ENCODE measurements at places on chromosomes 12 and 14. TPM values are rescaled to one million over a fixed set of nuclear protein-coding genes. Genes with fewer than 3 reads are reported as not detected.

Gene AMDHD1
- 1.2 TPM for total RNA-seq

Gene TEAD4
- 5.1 TPM for total RNA-seq

Gene TAS2R50
- 1.3 TPM for total RNA-seq

Gene DAO
- not detected for total RNA-seq

GRCh38 chr12:56153678-56154065 is 1.3 kb downstream of the MYL6B start:
- no peak for DNase-seq

DNA sequence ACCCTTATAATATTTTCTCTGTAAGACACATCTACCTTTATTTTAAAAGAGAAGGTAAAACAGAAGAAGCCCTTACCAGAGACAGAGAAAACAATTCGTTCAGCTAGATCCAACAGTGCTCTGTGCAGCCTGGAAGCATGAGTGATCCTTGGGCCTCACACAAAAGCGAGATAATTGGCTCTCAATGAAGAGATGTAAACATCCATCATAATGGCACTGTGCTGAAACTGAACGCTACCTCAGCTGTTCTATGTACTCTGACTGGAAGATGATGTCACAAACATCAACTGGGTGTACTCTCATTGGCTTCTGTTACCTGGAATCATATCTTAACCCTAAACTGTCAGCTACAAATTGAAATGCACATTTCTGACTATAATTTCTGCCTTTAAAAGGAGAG is at the start of gene MGAT4C:
MGAT4C (minus strand) TSS at position 229 of the 400 bp plus-strand sequence.
- no peak for DNase-seq

DNA sequence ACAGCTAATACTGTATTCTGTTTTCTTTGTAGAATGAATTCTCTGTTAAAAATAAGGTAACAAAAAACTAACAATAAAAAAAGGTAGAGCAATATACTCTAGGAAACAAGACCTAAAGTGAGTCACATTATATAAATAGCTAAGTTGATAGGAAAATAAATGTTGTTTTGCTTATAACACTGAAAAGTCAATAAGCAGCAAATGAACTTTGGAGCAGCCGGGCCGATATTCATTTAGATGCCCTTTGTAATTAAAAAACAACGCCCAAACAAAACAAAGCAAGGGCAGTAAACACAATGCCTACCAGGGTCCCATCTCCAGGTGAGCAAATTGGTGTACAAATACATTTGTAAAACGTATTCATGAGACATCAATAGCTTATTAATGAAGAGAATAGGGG is 227.6 kb upstream of the FOXN3 start:
- DNase-seq, result no peak

- DNase-seq, result no peak
Measured at GRCh38 chr12:56165369-56165768, 7.2 kb downstream of the MYL6 start.

DNA sequence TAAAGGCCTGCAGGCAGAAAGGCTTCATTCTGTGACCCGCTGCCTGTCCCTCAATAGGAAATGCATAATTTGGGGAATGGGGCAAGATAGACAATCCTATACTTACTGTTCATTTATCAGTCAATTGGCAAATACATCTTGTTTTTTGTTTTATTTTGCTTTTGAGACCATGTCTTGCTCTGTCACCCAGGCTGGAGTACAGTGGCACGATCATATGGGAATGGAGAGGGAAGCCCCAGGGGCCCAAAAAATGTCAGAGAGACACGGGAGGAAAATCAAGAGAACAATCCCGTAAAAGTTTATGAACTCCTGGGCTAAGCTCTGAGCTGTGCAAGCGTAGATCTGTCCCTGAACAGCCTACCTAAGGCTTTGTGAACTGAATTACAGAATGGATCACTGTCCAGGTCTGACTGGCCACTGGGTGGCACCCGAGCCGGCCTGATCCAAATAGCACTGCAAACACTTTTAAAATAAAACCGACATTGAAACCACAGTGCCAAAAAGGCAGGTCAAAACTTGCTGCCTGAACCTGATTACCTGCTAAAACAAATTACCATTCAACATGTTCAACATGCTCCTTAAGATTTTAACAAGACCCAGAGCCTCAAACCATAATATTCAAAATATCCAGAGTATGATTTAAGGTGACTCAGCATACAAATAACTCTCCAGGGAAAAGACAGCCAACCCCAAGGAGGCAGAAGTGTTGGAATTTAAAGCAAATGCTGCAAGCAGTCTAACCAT is 11.8 kb downstream of the COPS7A start:
- DNase-seq, result peak; percentile 68

DNA sequence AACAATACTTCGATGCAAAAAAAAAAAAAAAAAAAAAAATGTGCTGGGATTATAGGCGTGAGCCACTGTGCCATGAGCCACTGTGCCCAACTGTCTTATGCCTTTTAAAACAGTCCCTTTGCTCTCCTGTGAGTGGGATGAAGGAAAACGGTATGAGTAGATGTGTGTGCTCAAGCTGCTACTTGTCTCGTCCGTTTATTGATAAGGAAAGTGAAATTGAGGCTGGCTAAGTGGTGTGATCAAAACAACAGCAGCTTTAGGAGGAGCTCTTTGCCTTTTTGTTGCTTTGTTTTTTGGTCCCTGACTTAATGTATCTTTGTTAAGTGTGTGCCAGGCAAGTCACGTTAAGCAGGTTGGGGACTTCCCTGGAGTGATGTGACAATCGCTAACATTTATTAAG is 275.9 kb downstream of the TMEM132C start:
- no peak for DNase-seq

DNA sequence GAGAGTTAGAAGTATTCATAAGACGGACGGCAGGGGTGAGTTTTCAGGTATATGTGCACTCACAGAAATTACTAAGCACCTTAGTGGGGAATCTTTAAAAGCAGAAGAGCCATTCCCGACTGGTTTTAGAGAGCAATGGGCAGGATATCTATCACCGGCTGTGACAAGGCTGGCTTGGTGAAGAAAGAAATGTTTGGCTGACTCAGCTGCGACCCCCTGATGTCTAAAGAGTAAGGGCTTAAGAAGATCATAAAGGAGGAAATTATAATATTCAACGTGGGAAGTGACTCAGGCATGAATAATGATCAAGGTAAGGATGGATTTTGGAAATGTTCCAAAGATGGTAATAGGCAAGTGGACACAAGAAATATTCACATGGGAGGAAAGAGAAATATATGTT is 407.6 kb downstream of the TMEM132D start:
- no peak for DNase-seq

- no peak for DNase-seq
Measured at GRCh38 chr14:106681161-106681560, 1154.8 kb downstream of the TMEM121 start.

DNA sequence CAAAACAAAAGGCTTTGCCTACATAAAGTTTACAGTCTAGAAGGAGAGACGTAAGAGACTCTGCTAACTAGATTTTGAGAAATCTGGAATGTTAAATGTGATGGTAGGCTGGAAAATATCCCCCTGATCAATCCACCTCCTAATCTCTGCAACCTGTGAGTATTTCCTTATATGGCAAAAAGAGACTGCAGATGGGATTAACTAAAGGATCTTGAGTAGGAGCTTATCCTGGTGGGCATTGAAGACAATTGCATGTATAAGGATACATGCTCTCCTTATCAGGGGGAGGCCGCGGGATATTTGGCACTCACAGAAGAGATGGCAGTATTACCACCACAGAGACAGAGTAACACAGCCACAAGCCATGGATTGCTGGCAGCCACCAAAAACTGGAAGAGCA is 95.2 kb downstream of the EGLN3 start:
- no peak for DNase-seq

DNA sequence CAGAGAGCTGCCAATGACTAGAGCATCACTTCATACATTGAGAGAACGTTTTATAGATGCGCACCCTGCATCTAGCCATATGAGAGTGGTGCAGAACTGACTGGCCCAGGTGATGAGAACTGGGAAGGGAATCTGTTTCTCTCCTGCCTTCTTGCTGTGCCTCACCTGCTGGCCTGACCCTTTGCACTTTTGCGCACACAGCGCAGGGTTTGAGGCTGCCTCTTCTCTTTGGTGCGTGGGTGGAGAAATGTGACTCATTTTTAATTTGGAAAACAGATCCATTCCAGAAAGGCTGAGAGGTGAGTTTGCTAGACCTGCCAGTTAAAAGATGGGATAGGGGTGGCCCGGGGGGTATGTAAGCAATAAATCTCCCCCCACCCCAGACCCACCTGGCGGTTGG is 453 bp upstream of the ESRRB start:
- no peak for DNase-seq

- DNase-seq, result no peak
Measured at GRCh38 chr12:46087916-46088439, 97.6 kb upstream of the SCAF11 start.

GRCh38 chr12:2239381-2239871 is 186.6 kb downstream of the CACNA1C start:
- no peak for DNase-seq

DNA sequence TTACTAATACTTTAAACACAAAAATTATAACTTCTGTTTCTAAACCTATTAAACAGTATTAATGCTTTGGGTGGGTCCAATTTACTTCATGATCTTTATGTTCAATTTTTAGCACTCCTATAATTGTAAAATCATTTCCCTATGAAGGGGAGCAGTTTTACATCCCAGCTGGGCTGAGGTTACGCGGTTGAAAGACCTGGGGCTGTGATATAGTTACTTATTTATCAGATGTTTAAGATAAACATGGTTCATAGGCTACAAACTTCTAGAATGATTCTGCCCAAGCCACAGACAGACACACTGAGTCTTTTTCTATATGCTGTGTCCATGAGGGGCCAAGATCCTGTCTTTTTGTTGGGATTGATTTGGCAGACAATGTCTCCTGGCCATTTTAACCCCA is 44.4 kb downstream of the DYRK2 start:
- no peak for DNase-seq

DNA sequence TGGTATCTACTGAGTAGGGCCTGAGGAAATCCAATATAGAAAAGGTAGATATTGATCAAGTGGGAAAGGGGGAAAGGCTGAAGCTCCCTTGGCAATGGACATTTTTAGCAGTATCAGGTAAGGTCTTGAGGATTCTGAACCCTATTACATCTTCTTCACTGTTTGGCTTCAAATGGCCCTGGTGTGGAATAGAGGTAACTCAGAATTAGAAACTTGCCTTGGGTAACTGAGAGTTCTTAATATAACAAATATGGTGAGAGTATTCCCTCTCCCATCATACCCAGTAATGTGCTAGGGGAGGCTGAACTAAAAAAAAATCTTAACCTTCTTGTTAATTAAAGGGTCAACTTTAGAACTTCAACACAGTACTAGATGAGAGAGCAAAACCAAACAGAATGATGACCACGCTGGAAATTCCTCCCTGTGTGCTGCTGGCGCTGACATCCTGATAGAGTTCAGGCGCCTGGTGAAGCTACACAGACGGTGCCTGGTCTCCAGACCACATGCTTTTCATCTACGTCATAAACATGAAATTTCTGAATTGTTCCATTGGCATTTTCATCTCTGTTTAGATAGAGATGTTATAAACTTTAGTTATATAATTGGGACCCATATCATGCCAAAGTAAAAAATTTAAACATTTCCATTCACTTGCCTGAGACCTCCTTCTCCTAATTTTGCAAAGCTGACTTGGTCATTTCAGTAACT is 128.3 kb downstream of the AKAP6 start:
- DNase-seq, result peak; percentile 61

DNA sequence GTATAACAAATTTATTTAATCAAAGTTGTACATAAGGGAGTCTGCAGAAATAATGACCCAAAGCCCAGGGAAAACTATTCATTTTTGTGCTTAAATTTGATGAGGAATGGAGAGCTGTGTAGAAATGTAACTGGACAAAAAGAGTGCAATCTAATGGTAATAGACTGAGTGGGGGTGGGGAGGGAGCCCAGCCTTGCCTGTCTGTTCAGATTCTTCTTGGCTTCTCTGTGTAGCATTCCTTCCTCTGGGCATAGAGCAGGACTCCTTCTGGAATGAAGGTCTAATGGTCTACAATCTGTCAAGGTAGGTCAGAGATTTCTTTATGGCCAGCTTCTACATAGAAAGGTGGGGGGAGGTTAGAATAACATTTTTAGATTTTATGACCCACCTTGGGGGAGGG is 126.1 kb downstream of the SYT10 start:
- DNase-seq, result no peak

- DNase-seq, result no peak
Measured at GRCh38 chr12:11685316-11685715, 35.8 kb downstream of the ETV6 start.

Measured in mucosa of gallbladder (tissue), 1 donor.